ENCODE measurements at places on chromosomes 5 and 9. TPM values are rescaled to one million over a fixed set of nuclear protein-coding genes. Genes with fewer than 3 reads are reported as not detected.

Gene TMEM252
- not detected for total RNA-seq

DNA sequence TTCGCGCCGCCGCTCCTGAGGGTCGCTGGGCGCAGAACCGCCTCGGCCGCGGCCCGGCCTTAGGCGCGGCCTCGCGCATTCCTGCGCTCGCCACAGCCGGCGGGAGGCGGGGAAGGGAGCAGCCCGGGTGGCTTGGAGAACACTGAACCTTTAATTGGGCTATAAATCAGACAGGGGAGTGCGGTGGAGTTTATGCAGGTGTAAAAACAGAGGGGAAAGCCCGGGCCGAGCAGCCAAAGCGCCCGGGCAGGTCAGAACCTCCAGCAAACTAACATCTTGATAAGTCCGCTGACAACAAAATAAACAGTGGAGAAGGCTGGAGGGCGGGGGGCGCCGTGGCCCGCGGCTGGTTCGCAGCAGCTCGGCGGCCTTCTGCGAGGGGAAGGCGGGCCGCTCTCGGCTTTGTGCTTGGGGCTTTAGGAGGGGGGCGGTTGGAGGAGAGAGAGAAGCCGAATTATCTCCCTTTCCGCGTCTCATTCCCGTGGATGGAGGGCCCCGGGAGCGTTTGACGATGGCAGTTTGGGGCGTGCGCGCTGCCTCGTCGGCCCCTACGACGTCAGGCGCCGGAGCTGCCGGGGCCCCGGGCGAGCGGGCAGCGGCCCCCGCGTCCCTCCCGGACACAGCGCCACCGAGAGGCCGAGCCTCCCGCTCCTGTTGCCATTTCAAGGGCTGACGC is 11.3 kb downstream of the FOXD1 start:
- peak; percentile 91 for DNase-seq

Gene ANXA2R
- total RNA-seq: 0.17 TPM

Gene ZNF879
- 10.6 TPM for total RNA-seq

DNA sequence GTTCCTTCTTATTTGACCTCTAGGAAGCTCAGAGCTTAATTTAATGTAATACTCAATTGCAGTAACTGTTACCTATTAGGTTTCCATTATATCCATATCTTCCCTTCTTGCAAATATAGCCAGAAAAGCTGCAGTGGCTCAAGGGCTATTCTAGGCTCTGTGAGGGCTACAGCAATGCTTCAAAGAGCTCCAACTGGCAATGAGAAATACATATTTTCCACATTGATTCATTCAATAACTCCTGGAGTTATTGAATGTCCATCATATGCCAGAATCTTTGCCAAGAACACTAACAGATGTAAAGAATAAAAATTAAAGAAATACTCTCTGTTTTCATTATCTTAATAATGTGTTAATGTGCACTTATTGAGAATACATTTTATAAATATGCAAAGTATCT is 396.9 kb upstream of the PAPPA start:
- no peak for DNase-seq

DNA sequence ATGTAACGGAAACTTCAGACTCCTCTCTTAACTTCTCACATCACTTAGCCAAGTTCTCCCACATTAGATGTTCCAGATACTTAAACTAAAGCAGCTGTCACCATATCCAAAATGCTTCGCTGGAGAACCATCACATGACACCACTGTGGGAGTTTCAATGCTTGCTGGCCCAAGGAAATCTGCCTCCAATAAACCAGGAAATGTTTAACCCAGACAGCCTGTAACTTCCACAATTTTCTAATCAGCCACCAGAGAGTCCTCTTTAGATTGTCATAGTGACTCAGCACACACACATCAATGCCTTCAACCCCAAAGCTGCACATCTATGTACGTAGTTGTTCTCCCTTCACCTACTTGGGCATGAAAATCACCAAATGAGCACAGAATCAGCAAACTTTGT is 118.7 kb downstream of the LPAR1 start:
- no peak for DNase-seq

Gene ANKRD18B
- 14.7 TPM for total RNA-seq

GRCh38 chr9:134983074-134983473 is 65.4 kb upstream of the FCN1 start:
- peak; percentile 16 for DNase-seq

- DNase-seq: peak; percentile 45
These were observed 9.6 kb downstream of the PRRT1B start for GRCh38 chr9:131554843-131555351.

- DNase-seq: no peak
These were observed 80.0 kb downstream of the MAN2A1 start for GRCh38 chr5:109769597-109770291.

DNA sequence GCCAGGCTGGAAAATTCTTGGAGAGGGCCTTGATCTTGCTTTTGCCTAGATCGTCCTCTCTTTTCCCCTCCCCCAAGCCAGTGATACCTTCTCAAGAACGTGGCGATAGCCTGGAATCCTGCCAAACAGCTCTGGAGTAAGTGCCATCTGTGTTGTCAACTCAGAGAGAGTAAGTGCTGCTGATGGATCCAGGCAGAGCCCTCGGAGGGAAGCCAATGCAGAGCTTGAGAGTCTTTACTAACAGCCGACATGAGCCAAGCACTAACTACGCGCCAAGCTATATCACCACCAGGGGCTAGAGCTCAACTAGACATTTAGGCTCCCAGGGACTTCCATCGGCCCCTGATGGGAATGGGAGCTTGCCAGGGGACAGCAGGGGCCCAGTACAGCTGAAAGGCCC is 17.6 kb downstream of the RAPGEF1 start:
- DNase-seq: no peak

Gene SYNPO
- total RNA-seq: 1.3 TPM

GRCh38 chr5:139401546-139401945 is 2.3 kb downstream of the SPATA24 start:
- no peak for DNase-seq

Gene BTNL8
- 0.22 TPM for total RNA-seq

DNA sequence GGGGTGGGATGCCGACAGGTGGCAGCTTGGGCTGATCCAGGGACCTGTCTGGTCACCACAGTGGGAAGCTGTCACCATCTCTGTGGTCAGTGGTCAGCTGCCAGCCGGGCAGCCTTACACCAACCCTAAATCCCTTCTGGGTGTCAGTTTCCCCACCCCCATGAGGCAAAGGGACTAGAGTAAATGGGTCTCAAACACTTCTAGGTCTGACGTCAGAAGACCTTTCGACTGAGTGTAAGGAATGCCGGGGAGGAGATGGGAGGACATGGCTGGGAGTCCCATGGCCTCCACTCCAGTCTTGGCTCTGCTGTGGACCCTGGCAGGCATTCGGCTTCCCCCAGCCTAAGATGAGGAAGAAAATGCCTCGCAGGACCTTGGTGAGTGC is 40.3 kb upstream of the SLC25A51 start:
- DNase-seq: no peak

- no peak for DNase-seq
These were observed 48.2 kb upstream of the MTMR12 start for GRCh38 chr5:32360906-32361305.

GRCh38 chr9:130860458-130861316 is 25.6 kb downstream of the ABL1 start:
- peak; percentile 43 for DNase-seq

GRCh38 chr5:73664796-73665195 is 38.8 kb downstream of the ARHGEF28 start:
- DNase-seq: no peak

- peak; percentile 34 for DNase-seq
These were observed at the start of gene PHF19 for GRCh38 chr9:120876842-120877240. Gene PHF19 (minus strand): TSS chr9:120877188. CDS start chr9:120874741, 2,447 bp downstream.

Gene TAS2R1
- total RNA-seq: not detected

DNA sequence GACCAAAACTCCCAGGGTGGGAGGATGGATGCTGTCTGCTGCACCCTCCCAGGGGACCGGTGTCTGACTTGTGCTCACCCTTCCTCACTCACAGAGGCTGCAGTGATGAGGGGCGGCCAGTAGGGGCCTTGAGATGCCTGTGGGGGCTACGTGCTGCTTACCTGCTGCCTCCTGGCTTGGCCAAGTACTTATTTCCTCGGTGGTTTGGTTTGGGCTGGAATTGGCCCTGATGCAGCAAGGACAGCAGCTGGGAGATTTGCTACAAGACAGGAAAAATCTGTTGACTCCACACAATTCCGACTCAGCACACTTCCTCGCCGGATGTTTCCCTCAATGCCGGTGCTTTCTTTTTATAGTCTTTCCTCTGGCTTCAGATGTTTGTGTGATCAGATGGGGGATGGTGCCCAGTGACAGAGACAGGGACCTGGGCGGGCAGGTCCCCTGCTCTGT is 6.6 kb downstream of the PCDH12 start:
- peak; percentile 64 for DNase-seq

Gene DDX4
- total RNA-seq: 0.09 TPM

DNA sequence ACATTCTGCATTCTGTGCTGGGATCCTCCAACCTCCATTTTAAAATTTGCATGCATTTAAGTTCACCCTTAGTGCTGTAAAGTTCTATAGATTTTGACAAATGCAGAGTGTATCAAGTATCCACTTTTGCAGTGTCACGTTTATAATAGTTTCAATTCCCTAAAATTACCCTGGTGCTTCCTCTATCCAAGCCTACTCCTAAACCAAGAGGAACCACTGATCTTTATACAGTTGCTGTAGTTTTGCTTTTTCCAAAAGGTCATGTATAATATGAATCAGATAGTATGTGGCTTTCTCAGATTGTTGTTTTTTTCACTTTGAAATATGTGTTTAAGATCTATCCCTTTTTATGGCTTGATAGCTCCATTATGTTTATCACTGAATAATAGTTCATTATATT is 468.4 kb upstream of the CDH6 start:
- DNase-seq: no peak

Gene SPATA31A7
- not detected for total RNA-seq

GRCh38 chr5:94932259-94932658 is 313.8 kb downstream of the SLF1 start:
- DNase-seq: no peak

DNA sequence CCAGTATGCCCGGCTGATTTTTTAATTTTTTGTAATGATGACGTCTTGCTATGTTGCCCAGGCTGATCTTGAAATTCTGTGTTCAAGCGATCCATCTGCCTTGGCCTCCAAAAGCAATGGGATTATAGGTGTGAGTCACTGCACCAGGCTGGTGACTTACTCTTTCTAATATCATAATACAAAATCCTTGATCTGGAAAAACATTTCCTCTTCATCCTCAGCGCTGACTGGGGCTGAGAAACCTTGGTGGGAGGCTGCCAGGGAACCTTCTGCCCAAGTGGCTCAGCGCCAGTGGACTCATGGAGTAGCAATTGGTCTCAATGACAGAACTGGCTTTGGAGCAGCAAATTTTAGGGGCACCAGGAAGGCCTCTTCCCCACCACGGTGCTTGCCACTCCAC is 17.5 kb upstream of the SEMA4D start:
- DNase-seq: no peak

Gene OTULINL
- 4.9 TPM for total RNA-seq

GRCh38 chr9:84218322-84218721 is 122.2 kb downstream of the SLC28A3 start:
- no peak for DNase-seq

Gene WDR31
- total RNA-seq: 3.2 TPM

DNA sequence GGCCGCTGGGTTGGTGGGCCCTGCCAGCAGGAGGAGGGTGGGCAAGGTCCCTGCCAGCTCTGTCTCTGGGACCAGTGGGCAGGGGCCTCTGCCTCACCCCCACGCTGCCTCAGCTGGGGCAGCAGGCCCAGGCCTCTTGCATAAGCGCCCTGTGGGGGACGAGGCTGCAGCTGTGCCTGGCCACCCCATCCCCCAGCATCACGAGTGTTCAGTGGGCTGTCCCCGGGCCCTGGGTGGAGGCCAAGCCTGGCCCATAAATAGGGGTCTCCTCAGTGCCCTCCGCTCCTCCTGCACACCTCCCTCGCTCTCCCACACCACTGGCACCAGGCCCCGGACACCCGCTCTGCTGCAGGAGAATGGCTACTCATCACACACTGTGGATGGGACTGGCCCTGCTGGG is at the start of gene PTGDS:
PTGDS (plus strand) TSS at position 282 of the 400 bp plus-strand sequence; CDS start at position 357, 75 bp downstream.
- DNase-seq: no peak

Gene TMC1
- total RNA-seq: not detected

DNA sequence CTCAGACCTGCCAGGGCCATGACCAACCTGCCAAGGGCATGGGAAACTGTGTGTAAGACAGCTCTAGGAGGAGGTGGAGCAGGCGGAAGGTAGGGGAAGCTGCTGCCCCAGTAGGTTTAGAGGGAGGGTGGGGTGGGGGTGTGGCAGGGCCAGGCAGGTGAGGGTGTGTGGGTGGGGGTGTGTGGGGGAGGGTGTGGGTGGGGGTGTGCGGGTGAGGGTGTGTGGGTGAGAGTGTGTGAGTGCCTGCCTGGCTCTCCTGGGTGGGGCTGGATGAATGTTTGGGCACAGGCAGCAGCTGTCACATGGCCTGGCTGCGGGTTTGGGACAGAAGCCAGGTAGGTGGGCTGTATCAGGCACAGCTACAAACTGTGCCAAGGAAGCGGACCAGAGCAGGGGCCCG is 8.8 kb upstream of the N4BP3 start:
- DNase-seq: no peak

Gene PRKACG
- total RNA-seq: not detected

DNA sequence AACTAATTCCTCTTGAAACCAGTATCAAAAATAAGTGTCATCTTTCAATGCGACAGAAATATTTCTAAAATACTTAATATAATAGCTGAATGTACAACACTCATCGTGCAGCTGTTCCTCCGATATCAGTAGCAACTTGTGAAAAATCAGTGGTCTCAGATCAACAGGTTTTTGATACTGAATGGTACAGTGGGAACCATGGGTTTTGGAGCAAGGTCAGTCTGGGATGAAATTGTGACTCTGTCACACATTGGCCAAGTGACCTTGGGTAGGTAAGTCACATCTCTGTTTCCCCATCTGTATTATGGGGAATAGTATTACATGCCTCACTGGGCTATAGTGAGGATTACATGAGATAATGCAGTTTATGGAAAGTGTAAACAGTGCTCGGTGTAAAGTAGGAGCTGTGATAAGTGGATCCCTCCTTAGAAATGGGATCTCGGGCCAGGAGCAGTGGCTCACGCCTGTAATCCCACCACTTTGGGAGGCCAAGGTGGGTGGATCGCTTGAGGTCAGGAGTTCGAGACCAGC is 17.3 kb downstream of the EXOSC2 start:
- no peak for DNase-seq
